ENCODE measurements at places on chromosomes 5 and 9. TPM values are rescaled to one million over a fixed set of nuclear protein-coding genes. Genes with fewer than 3 reads are reported as not detected.

TAS2R1 gene
- 0.28 TPM for total RNA-seq

POU5F2 gene
- 0.85 TPM for total RNA-seq

AK1 gene
- total RNA-seq, result 40.3 TPM

KIF12 gene
- total RNA-seq, result 0.38 TPM

FGD3 gene
- not detected for total RNA-seq

TOPORS gene
- total RNA-seq, result 35.2 TPM

TMEM171 gene
- 5.6 TPM for total RNA-seq

CCNJL gene
- 0.85 TPM for total RNA-seq

SWI5 gene
- total RNA-seq, result 41.6 TPM

NOXA1 gene
- total RNA-seq, result not detected

CDKN2AIPNL gene
- total RNA-seq, result 49.7 TPM

PDZD2 gene
- 0.28 TPM for total RNA-seq

LHX2 gene
- 0.19 TPM for total RNA-seq
